ENCODE measurements at places on chromosomes 11 and 22.

GRCh38 chr11:19573666-19574065, 139.0 kb upstream of the NAV2 start:
- DNase-seq = no peak

DNA sequence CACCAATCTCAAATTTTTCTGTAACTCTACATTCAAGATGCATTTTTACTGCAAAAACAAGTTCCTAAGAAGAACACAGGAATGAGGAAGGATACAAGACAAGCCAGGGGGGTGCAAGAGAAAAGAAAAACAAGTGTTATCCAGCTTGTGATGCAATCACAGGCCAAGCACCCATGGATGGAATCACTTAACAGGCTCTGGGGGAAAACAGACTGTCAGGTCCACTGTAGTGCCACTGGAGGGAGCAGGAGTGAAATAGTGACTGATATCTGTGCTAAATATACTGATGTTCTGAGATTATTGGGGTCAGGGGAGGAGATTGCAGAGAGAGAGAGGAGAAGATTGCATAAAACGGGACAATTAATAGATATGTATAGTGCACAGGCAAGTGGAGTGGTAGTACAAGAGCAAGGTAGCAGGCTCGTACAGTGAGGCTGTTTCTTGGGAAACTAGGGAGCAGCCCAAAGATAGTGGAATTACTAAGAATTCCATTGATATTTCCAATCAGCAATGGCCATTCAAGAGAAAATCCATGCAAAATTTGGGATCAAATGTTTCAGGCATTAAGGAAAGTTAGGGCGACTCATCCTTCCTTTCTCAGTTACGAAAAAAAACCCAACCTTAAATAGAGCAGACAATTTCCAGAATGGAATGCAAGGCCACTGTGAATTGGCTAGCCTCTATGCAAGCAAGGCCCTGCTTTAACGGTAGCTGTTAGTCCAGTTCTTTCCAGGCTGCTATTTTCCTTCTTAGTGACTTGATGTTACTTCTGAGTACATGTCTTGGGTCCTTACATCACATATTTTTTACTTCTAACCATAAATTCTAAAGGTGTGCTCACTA, 52.2 kb upstream of the CEP126 start:
- DNase-seq = no peak

DNA sequence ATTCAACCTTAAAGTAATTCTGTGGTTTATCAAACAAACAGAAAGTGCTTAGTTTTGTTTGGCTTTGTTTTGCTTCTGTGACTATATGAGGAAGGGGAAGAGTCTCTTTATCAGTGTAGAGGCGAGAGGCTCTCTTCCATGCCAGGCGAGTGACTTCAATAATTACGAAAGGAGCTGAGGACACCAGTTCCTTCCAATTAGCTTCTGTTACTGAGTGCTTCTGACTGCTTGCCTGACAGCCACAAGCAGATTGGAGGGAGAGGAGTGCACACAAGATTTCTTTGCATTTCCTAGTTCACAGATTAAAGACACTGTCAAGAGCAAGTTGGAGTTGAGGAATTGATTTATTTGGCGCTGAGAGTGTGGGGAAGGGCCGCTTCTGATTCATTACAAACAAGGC, 1484.5 kb upstream of the TENM4 start:
- DNase-seq = no peak

- no peak for DNase-seq
Measured at GRCh38 chr11:121794671-121795141, 321.3 kb downstream of the BLID start.

DNA sequence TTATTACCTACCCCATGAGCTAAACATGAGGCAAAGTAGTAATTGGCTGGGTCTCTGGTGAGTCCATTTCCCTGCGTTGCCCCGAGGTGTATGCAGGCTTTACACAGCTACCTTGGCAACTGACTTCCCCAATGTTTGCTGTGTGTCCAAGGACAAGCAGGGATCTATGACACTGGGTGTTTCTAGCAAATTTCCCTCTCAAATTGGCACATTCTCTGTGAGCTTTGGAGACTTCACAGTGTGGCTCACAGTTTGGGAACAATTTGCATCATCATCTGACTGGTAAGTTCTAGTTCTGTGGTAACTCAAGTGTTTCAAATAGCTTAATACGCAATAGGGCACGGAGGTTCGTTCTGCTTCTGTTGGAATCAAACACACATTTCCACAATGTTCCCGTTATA, 12.5 kb downstream of the NNMT start:
- DNase-seq = no peak

DNA sequence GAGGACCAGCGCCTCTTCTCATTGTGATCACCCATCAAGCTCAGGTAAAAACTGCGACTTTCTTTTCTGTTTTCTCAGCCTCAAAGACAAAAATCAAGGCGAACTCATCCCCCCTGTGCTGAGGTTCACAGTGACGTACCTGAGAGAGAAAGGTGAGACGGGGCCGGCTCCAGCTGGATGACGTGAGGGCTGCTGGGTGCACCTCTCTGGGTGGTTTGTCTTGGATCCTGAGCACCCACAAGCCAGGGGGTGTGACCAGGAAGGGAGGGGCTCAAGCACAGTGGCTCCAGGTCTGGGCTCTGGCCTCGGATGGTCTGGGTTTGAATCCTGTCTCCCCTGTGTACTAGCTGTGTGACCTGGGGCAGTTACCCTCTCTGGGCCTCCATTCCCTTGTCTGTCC, 92.8 kb downstream of the ARHGAP8 start:
- no peak for DNase-seq

DNA sequence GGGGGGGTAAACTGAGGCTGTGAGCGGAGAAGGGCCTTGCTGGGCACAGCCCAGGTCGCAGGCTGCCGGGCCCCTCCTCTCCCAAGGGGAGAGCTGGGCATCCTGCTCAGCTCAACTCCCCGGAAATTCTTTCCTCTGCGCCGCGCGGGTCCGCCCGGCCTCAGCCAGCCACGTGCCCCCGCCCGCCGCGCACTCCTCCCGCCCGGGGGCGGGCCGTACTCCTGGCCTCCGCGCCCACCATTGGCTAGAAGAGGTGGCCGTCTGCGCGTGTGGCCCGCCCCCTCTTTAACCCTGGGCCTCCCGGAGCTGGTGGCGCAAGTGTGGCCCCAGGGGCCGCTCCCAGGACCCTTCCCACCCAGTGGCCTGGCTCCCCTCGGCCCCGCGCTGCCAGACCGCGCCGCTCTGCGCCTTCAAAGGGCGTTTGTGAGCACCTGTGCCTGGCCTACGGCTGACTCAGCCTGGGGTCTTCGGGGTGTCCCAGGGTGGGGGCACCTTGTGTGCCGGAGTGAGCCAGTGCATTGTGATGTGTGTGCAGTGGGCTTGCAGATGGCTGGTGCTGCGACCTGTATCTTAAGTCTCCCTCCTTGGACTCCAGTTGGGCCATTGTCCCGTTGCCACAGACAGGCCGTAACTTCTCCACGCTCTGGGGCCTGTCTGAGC, 2.0 kb downstream of the MRGPRF start:
- no peak for DNase-seq

DNA sequence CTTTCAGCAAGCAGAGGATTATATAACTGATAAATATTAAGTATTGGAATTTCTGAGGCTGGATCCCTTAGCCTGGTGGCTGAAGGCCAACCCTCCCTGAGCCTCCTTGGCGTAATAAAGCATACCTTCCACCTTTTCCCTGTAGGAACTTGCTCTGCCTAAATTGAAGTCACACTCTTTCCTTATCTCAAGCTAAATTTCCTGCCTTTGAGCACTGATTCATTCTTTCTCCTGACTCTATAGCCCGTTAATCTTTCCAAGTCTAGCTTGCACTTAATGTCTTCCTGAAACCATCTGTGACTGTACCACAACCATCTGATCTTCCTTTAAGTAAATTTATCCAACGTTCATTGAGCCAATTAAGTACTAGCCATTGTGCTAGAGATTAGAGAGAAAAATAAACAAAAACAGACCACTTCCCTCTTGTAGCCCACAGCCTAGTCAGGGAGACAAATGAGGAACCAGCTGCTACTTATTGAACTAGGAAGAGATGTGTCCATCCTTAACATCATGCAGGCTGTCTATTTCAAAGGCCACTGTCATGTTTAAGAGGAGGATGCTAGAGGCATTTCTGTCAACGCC, 62.9 kb downstream of the GRK3 start:
- DNase-seq = no peak

GRCh38 chr22:35172442-35172841, 84.9 kb upstream of the HMGXB4 start:
- no peak for DNase-seq

DNA sequence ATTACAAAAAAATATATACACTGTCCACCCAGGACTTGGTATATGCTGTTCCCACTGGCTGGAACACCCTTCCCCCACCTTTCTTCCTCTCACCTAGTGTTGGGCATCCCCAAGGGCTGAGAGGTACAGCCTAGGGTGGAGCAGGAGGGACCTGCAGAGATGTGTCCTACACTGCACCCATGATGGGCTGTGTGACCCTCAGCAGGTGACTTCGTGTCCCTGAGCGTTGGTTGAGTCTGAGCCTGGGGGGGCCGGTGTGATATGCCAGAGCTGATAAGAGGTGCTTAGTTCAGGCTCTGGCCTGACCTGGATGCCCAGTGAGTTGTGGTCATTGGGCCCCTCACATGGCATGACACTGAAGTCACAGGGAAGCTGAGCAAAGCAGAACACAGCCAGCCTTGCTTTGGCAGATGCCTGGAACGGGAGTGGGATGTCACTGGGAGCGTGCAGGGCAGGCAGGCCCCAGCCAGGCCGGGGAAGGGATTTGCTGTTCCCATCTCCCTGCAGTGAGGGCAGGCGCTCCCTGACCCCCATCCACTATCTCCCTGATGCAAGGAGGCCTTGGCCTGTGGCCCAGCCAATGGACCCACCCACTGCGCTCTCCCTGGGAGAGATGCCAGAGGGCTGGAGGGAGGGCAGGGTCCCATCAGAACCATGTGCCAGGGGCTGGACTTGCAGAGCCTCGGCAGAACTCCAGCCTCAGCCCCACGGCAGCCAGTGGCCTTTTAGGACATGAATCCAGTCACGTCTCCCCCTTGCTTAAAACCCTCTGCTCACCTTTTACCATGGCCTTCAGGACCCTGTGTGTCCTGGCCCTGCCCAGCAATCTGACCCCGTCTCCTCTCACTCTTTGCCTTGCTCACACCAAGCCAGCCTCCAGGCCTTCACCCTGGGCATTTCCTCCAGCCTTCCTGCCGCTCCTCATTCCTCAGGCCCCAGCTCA, 138.9 kb downstream of the MN1 start:
- DNase-seq = peak; percentile 70

- no peak for DNase-seq
Measured at GRCh38 chr11:638631-639331, 1.7 kb downstream of the DRD4 start.

- DNase-seq = no peak
Measured at GRCh38 chr11:27179334-27179733, 138.7 kb downstream of the BBOX1 start.

GRCh38 chr11:850775-851763, 8.4 kb downstream of the TSPAN4 start:
- DNase-seq = peak; percentile 37

GRCh38 chr11:88909500-88909899, 156.3 kb downstream of the GRM5 start:
- DNase-seq = no peak

GRCh38 chr11:99893811-99894210, 793.3 kb upstream of the ARHGAP42 start:
- no peak for DNase-seq

GRCh38 chr11:61727401-61727811, 25.0 kb upstream of the MYRF start:
- no peak for DNase-seq

GRCh38 chr11:78363024-78363619, 54.5 kb downstream of the GAB2 start:
- DNase-seq = no peak

DNA sequence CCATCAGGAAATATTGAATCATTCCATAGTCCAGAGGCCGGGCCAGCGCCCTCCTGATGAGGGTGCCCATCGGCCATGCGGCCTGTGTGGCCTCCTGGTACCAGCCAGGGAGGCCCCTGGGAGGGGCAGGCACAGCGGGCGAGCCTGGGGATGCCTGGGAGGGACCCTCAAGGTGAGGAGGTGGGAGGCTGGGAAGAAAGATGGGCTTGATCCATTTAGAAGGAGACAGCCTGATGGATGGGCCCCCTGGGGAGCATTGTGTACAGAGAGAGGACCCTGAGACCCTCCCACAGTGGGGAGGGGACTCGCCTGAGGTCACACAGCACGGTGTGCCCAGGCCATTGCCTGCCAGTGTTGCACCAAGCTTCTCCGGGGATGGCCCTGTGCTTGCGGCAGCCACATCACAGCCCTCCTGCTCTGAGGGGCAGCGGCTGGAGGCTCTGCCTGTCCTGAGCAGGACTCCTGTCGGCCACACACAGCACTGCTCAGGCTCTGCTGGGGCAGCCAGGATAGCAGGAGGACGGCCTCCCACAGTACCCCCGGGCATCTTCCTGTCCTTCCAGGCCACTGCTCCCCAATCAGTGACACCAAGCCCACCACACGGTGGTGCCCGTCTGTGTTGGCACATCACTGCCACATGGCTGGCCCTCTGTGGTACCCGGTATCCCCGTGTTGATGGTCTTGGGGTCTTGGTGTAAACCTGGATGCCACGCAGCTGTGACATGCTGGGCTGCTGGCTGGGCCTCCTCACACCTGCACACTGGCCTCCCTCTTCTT, 290.0 kb downstream of the TBC1D22A start:
- DNase-seq = no peak

DNA sequence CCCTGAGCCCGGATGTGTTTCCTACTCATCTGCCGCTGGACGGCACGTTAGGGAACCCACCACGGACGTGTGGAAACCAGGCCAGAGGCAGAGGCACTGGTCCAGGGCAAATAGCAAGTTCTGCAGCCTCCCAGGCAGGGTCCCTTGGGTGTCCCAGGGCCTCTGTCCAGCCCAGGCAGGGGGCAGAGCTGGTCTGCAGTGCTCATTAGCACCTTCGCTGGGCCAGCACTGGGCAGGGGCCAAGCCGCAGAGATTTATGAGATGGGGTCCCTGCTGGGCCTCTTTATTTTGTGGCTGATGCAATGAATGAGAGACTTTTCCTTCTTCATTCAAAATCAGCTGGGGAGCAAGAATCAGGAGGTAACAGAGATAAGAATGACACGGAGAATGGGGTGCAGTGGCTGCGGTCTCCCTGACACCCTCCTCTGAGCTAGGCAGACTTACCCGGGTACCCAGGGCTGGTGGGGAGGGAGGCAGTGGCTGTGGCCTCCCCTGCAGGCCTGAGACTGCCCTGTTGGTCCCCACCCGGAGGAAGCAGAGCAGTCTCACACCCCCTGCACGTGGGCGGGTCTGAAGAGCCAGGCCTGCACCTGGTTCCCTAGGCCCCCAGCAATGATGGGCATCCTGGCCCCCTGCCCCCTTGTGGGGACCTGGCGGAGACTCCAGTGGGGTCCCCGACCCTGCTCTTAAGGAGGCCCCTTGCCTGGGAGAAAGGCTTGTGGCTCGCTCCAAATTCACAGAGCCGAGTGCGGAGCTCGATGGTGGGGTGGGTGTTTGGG, 14.0 kb upstream of the PARVG start:
- DNase-seq = no peak

DNA sequence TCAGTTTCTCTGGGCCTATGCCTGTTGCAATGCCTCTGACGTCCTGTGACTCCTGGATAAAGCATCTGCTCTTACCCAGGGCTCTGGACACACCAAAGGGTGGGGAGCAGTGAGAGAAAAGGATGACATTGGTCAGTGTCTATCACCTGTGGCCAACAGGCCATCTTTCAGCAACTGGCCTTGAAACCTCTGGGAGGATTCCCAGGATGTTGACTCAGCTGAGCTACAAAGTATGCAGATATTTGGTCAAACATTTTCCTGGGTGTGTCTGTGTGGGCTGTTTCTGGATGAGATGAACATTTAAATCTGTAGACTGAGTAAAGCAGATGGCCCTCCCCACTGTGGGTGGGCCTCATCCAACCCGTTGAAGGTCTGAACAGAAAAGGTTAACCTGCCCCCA, 149.9 kb downstream of the SPATA19 start:
- no peak for DNase-seq

- DNase-seq = peak; percentile 58
Measured at GRCh38 chr22:49826603-49827270, 936 bp downstream of the BRD1 start.
